Progenitor cell of endocrine pancreas (in vitro differentiated cells): ENCODE measurements at places on chromosomes 3 and 15. TPM values are rescaled to one million over a fixed set of nuclear protein-coding genes. Genes with fewer than 3 reads are reported as not detected.

Gene PLIN1
- 0.24 and 0.40 TPM in 2 replicates for total RNA-seq

- H3K36me3 ChIP-seq = peaks cover 7% of the 10 kb centered on the region
- no peak overlapping the region for H3K27ac ChIP-seq
- H3K4me1 ChIP-seq = no peaks in the 10 kb centered on the region
- no peaks in the 10 kb centered on the region for H3K27me3 ChIP-seq
Measured at GRCh38 chr3:45665101-45665572, 24.1 kb upstream of the SACM1L start.

DNA sequence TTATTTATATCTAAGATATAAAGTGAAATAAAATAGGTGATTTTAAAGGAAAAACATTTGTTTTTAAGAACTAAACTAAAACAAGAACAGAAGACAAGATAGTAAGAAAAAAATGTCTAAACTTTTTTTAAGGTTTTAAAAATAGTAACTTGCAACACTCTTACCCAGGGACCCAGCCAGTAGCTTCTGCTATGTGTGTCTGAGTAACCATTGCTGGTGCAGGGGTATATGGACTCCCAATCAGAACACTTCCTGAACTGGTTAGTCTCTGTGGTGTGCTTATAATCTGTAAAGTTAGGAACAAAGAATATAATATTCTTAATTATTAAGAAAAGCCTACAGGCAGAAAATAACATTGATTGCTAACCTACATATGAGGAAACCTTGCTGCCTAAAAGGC is 118.4 kb downstream of the ATP1B3 start:
- no peak overlapping the region for H3K4me3 ChIP-seq
- no peak for DNase-seq
- no peaks in the 10 kb centered on the region for H3K27me3 ChIP-seq
- H3K27ac ChIP-seq = no peak overlapping the region

- no peak overlapping the region for H3K4me3 ChIP-seq
- H3K27ac ChIP-seq = no peak overlapping the region
- peaks cover 22% of the 10 kb centered on the region for H3K4me1 ChIP-seq
Measured at GRCh38 chr3:183265157-183265642, 12.1 kb downstream of the B3GNT5 start.

- H3K27ac ChIP-seq = no peak overlapping the region
- peaks cover 7% of the 10 kb centered on the region for H3K27me3 ChIP-seq
- no peak overlapping the region for H3K4me3 ChIP-seq
Measured at GRCh38 chr15:92189166-92189565, 204.5 kb upstream of the ST8SIA2 start.

GRCh38 chr15:33201491-33202231 is 7.1 kb upstream of the FMN1 start:
- no peak overlapping the region for H3K4me3 ChIP-seq
- peak overlapping the region; percentile 84 for H3K27ac ChIP-seq
- peaks cover under 1% of the 10 kb centered on the region for H3K27me3 ChIP-seq
- no peaks in the 10 kb centered on the region for H3K36me3 ChIP-seq
- peaks cover 27% of the 10 kb centered on the region for H3K4me1 ChIP-seq

DNA sequence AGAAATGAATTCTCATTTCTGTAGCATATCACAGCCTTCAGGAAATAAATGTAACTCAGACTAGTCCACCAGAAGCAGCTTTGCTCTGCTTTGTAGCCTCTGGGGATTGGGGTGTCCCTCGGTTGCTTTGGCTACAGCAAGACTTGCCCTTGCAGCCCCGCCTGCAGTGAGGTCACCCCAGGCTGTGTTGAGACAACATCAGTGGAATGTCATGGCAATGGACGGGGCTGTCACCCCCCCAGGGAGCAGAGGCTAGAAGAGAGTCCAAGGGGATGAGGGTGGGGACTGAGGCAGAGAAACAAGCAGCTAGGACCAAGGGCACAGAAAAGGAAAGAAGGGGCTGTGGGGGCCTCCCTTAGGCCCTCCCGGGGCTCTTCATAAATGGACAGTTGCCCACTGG is 854 bp downstream of the CLEC3B start:
- peaks cover 3% of the 10 kb centered on the region for H3K4me1 ChIP-seq
- no peak for DNase-seq
- H3K4me3 ChIP-seq = no peak overlapping the region
- H3K27ac ChIP-seq = no peak overlapping the region
- no peaks in the 10 kb centered on the region for H3K36me3 ChIP-seq

DNA sequence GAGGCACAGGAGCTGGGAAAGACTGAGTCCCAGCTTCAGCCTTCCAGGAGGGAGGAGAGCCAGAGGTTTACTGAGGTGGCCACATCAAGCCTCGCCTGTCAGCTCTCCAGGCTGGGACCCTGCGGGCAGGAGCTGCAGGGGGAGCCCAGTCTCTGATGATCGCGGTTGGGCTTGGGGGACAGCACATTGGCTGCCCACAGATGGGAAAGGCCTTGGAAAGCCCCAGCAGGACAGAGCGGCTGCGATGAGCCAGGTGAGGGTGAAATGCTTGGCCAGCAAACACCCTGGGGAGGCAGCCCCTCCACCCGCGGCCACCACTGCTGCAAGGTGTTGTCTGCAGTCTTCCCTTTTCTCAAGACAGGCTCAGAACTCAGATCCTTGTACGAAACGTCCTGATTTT is 31.2 kb downstream of the SEC61A1 start:
- H3K27me3 ChIP-seq = peaks cover 13% of the 10 kb centered on the region
- no peak overlapping the region for H3K27ac ChIP-seq
- H3K36me3 ChIP-seq = peaks cover 33% of the 10 kb centered on the region
- peaks cover 8% of the 10 kb centered on the region for H3K4me1 ChIP-seq
- no peak overlapping the region for H3K4me3 ChIP-seq
- no peak for DNase-seq

DNA sequence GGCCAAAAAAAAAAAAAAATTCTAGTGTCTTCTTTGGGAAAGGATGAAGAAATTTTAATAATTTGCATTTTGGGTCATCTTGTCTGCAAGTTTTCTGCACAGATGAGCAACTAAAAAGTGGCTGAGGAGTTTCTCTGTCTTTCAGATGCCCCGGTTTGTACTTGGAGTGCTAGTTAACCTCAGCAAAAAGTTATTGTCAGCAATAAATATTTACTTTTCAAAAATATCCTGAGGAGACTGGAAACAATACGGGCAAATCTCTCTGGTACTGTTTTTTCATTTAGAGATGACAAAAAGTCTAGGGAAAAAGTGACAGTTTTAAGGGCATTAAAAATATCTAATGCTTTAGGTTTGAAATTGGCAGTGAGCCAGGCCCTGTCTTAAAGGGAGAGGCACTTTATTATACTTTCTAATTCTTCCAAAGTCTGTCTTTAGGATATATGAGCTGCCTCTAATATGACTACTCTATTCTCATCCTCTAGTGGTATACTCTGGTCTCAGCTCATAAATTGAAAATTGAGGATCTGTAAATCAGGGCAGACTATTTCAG is 436.0 kb upstream of the NR2F2 start:
- H3K27me3 ChIP-seq = no peaks in the 10 kb centered on the region
- DNase-seq = no peak
- peaks cover 12% of the 10 kb centered on the region for H3K4me1 ChIP-seq
- no peak overlapping the region for H3K27ac ChIP-seq
- H3K4me3 ChIP-seq = no peak overlapping the region

Gene PRKCI
- 61.4 and 67.6 TPM in 2 replicates for total RNA-seq

DNA sequence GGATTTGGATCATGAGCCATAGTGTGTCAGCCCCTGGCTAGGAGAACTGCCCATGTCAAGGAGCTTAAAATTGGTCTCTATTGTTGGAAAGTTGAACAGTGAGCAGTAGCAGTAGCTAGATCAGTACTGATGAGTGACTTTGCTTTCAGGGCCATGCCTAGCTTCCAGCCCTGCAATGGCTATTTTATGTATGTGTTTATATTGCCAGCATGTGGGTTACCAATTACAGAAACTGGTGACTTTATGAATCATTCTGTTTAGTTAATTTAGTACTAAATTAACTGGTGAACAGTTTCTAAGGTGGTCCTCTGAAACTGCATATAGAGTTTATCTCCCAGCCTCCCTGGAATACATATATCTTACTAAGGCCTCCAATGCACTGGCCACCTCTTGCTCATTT is 908.1 kb upstream of the ALCAM start:
- H3K27me3 ChIP-seq = no peaks in the 10 kb centered on the region
- H3K36me3 ChIP-seq = no peaks in the 10 kb centered on the region
- H3K27ac ChIP-seq = no peak overlapping the region
- H3K4me1 ChIP-seq = no peaks in the 10 kb centered on the region
- no peak for DNase-seq
- no peak overlapping the region for H3K4me3 ChIP-seq

Gene GOLGA6B
- not detected in 2 replicates for total RNA-seq

- peaks cover 17% of the 10 kb centered on the region for H3K4me1 ChIP-seq
- peaks cover 40% of the 10 kb centered on the region for H3K27me3 ChIP-seq
- peaks cover 3% of the 10 kb centered on the region for H3K36me3 ChIP-seq
- H3K27ac ChIP-seq = no peak overlapping the region
Measured at GRCh38 chr15:93070551-93071296, 18.3 kb downstream of the RGMA start.

- no peak overlapping the region for H3K27ac ChIP-seq
- H3K36me3 ChIP-seq = no peaks in the 10 kb centered on the region
Measured at GRCh38 chr3:18630295-18630694, 205.2 kb upstream of the SATB1 start.

DNA sequence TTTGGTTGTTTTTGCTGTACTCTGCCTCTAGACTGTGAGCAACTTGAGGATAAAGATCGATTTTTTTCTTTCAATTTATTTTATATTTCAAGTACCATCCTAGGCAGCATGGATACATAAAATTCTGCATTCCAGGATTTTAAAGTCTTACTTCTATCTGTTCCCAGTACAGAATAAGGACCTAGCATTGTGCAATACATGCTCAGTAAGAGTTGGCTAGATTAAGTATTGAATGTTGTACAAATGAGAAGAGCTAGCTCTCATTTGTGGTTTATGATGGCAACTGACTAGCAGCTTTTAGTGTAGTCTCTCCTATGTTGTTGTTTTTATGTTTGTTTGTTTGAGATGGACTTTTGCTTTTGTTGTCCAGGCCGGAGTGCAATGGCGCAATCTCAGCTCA is 222.7 kb downstream of the TP63 start:
- peaks cover 8% of the 10 kb centered on the region for H3K27me3 ChIP-seq
- no peaks in the 10 kb centered on the region for H3K36me3 ChIP-seq
- no peak overlapping the region for H3K27ac ChIP-seq
- DNase-seq = no peak

Gene GABRG3
- 0.24 and 0.80 TPM in 2 replicates for total RNA-seq

- no peak overlapping the region for H3K4me3 ChIP-seq
- no peaks in the 10 kb centered on the region for H3K27me3 ChIP-seq
- no peak overlapping the region for H3K27ac ChIP-seq
- H3K4me1 ChIP-seq = peaks cover 1% of the 10 kb centered on the region
Measured at GRCh38 chr3:119604878-119605277, 7.2 kb downstream of the PLA1A start.

- no peaks in the 10 kb centered on the region for H3K4me1 ChIP-seq
- H3K4me3 ChIP-seq = no peak overlapping the region
- DNase-seq = no peak
- H3K36me3 ChIP-seq = peaks cover 6% of the 10 kb centered on the region
- H3K27me3 ChIP-seq = no peaks in the 10 kb centered on the region
- no peak overlapping the region for H3K27ac ChIP-seq
Measured at GRCh38 chr3:152374262-152374990, 105.7 kb downstream of the MBNL1 start.

GRCh38 chr3:66428733-66429132 is 72.1 kb downstream of the LRIG1 start:
- no peak overlapping the region for H3K4me3 ChIP-seq
- no peak for DNase-seq
- H3K4me1 ChIP-seq = peaks cover 10% of the 10 kb centered on the region

- no peak overlapping the region for H3K27ac ChIP-seq
- H3K27me3 ChIP-seq = no peaks in the 10 kb centered on the region
- H3K4me3 ChIP-seq = no peak overlapping the region
- no peaks in the 10 kb centered on the region for H3K4me1 ChIP-seq
Measured at GRCh38 chr15:39564972-39565665, 15.8 kb upstream of the THBS1 start.

Gene CTXND1
- total RNA-seq = 1.1 TPM in 2 replicates

DNA sequence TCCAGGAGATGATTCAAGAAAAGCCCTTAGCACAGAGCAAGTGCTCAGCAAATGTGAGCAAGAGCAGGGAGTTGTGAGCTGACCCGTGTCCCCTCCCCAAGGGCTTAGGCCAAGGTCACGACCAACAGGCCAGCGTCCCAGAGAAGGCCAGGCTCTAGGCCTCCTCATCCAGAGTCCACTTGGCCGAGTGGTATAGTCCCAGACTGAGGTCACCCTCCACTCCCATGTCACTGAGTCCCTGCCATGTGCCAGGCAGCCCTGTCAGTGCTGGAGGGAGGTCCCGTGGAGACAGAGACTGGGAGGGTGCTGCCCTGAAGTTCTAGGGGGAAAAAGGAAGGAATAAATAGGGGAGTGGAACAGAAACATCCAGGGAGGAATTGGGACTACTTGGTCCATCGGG is 44.0 kb downstream of the TPRA1 start:
- H3K36me3 ChIP-seq = no peaks in the 10 kb centered on the region
- H3K4me3 ChIP-seq = peak overlapping the region; percentile 61
- no peak for DNase-seq
- no peak overlapping the region for H3K27ac ChIP-seq
